ENCODE measurements at places on chromosomes 13 and 19.

GRCh38 chr19:29831041-29831548 is 19.3 kb downstream of the CCNE1 start:
- no peak for DNase-seq

DNA sequence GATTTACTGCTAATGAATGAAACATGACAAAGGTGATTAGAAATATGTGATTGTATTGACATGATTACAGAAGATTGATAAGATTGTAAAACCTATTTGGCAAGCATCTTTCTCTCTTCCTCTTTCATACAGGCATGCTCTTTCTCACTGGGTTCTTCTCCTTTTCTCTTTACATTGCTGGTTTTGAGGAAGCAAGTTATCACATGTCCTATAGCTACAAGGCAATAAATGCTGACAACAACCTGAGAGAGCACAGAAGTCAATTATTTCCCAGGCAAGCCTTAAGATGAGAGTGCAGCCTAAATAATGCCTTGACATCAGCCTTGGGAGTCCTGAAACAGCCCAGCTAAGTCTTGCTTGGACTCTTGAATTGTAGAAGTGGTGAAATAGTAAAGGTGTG is 875.0 kb downstream of the SLITRK1 start:
- no peak for DNase-seq

- DNase-seq: no peak
Observed at GRCh38 chr19:41705393-41706174, 2.8 kb upstream of the CEACAM5 start.

DNA sequence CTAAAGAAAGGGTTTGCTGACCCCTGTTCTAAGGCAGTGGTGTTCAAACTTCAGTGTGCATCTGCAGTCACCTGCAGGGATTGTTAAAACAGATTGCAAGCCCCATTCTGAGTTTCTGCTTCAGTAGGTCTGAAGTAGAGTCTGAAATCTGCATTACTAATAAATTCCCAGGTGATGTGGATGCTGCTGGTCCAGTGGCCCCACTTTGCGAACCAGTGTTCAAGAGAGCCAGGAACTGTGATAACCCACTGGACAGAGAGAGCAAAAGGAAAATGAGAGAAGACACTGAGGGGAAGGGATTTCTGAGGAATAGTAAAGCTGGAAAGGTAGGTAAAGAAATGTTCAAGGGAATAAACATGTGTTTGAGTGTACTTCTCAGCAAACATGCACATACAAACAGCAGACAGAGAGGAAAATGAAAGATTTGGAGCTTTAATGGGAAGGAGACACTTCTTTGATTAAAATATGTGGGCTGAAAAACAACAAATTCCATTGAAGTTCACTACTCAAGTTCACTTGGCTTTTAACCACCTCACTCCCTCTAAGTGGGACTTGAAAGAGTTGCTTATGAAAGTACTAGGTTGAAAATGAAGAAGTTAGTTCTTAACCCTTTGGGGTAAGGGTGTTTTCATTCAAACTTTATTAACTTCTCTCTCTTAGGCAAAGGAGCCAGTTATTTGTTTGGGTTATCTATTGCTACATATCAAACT is 26.4 kb upstream of the FAM216B start:
- DNase-seq: no peak

- no peak for DNase-seq
Observed at GRCh38 chr13:98273824-98274742, 97.0 kb upstream of the RNF113B start.

DNA sequence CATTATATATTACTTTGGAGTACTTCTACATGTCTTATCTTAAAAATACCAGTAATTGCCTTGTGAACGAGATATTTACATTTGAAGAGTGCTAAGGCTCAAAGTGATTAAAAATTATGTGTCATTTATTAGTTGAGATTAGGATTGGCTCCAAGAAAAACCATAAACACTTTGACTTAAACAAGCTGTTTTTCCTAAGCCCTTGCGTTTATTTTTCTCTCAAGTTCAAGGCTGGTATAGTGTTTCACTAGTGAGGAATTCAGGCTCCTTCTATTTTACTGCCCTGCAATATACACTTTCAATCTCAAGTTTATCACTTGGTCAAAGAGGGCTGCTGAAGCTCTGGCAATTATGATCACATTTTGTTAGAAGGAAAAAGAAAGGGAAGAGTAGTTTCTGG is 49.9 kb downstream of the UFM1 start:
- DNase-seq: no peak
